Spinal cord (tissue), 10 donors: ENCODE measurements at places on chromosomes 12 and 14.
A peak's percentile ranks its signal among the peaks of the same experiment; 100 is the strongest.

- DNase-seq, result no peak
Observed at GRCh38 chr14:80428171-80428570, 216.9 kb upstream of the DIO2 start.

DNA sequence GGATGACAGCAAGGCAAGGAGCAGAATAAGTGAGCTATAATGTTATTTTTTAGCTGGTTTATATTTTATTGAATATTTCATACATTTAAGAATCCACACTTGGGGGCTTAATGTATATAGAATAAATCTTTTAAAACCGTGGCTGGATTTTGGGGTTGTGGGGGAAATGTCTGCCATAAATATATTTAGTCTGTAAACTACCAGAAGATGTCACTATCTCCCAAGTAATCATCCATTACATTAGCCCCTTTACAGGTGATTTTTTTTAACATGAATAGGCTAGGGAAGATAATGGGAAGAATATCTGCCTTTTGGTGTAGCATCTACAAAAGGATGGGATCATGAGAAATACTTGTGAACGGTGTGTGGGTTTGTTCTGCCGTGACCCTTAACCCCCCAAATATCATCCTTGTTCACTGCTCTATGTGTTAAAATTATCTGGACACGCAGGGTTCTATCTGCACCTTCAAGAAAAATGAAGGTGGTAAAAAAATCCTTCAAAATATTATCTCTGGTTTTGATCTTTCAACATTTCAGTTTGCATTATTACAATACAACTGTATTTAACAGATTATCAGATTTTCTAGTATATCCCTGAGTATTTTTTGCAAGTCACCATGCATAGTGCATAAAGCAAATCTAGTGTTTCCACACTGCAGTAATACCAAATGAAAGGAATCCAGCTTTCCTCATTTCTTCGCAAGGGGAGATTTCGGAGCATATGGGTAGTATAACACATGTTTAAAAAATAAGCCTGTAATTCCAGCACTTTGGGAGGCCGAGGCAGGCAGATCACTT, 8.0 kb upstream of the SLC17A8 start:
- peak; percentile 71 for DNase-seq

DNA sequence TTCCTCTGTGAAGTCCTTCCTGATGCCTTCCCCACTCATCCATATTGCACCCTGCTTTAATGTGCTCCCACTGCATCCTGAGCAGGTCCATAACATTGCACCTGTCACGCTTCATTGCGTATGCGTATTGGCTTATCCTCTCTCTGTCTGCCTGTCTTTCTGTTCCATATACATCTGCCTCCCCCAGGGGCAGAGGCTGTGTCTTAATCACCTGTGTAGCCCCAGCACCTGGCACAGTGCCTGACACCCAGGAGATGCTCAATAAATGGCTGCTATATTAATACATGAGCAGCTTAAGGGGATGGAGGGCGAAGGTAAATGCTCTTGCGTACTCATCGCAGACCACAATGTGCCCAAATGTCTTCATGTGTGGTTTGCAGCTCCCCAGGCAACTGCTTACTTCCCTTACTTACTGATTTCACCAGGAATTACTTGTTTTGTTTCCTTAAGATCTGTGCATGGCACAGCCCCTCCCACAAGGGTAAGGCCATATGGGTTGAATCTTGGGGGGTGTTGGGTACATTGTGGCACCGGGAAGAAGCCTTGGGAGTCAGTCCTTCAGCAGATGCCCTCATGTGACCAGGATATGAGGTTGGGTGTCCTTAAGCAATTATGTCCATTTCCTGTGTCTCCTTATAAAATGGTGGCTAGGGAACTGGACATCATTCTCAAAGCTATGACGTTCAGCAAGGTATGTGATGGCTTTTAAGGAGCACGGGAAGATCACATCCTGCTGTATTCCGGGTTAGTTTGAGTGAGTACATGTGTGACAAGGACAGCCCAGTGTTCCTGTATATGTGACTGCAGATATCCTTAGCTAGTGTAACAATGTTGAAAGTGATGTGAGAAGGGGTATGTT, 848 bp upstream of the CPNE6 start:
- DNase-seq, result no peak

GRCh38 chr14:52020866-52021717, 31.7 kb downstream of the RTRAF start:
- DNase-seq, result no peak

DNA sequence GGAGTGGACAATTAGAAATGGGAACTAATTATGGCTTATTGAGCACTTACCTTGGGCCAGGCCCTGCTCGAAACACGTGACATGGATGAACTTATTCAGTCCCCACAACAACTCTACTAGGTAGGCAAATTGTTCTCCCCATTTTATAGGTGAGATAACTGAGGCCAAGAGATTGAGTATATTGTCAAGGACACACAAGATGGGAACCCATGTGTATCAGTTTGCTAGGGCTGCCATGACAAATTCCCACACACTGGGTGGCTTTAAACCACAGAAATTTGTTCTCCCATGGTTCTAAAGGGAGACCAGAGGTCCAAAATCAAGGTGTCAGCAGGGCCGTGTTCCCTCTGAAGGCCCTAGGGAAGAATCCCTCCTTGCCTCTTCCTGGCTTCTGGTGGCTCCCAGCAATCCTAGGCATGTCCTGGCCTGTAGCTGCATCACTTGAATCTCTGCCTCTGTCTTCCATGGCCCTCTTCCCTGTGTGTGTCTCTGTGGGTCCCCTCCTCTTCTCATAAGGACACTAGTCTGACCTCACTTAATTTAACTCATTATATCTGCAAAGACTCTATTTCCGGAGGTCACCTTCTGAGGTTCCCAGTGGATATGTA, 128.8 kb downstream of the CHST11 start:
- no peak for DNase-seq

DNA sequence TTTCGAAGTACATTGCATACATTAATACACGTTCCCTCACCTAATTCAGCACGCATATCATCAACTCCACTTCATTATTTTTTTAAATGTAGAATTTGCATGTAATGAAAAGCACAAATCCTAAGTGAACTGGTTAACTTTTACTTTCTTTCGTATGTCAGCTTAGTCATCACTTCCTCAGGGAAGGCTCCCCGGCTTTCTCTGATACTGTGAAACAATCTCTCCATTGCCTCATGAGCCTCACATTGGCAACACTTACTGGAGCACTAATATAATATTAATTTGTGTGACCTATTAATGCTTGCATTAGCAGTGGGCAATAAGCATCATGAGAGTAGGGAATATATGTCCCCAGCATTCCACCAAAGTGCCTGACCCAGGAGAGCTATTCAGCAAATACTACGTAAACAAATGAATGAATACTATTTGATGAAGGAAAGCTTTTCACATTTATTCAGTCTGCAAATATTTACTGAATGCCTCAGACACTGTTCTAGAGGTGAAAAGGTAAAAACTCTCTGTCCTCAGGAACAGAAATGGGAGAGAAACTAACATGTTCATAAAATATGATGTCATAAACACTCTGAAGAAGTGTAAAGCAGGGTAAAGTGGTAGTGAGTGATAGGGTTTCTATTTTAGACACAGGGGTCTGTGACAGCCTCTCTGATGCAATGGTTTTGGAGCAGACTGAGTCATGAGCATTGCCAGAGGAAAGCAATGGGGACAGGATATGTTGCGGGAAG, 327.5 kb upstream of the DIO2 start:
- DNase-seq, result no peak

DNA sequence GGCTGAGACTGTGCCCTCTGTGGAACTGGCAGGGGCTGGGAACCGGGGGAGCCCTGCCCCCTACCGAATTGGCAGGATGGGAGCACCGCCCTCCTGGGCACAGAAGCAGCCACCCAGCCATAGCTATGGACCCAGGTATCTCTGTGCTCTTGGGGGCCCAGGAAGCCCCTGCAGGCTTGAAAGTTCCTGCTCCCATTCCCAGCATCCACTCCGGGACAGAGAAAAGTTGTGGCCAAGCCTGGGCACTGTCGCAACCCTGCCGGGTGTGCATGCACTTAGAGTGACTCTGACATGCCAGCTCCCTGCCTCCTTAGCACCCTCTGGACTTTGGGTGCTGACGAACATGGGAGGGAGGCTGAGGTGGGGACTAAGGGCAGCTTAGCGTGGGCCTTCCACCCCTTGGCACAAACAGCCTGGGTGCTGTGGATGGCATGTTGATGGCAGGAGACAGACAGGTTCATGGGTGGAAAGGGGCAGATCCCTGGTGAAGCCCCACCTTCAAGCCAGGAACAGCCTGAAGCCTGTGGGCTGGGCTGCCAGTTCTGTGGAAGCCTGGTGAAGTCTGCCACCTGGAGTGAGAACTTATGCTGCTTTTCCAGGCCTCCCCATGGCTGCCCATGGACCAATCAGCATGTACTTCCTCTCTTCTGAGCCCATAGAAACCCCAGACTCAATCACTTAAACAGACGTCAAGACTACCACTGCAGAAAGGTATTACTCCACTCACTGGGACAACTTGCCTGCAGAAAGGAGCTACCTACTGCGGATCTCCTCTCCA, 279.0 kb downstream of the ATXN7L3B start:
- no peak for DNase-seq

GRCh38 chr14:98298481-98299244, 973.3 kb downstream of the BCL11B start:
- DNase-seq, result no peak

DNA sequence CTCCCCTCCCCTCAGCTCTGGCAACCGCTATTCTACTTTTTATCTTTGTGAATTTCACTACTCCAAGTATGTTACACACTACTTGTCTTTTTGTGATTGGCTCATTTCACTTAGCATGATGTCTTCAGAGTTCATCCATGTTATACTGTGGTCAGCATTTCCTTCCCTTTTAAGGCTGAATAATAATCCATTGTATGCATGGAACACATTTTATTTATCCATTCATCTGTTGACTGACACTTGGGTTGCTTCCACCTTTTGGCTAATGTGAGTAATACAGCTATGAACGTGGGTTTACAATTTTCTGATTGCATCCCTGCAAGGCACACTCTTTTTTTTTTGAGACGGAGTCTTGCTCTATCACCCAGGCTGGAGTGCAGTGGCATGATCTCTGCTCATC, 53.0 kb upstream of the FUT8 start:
- DNase-seq, result no peak

DNA sequence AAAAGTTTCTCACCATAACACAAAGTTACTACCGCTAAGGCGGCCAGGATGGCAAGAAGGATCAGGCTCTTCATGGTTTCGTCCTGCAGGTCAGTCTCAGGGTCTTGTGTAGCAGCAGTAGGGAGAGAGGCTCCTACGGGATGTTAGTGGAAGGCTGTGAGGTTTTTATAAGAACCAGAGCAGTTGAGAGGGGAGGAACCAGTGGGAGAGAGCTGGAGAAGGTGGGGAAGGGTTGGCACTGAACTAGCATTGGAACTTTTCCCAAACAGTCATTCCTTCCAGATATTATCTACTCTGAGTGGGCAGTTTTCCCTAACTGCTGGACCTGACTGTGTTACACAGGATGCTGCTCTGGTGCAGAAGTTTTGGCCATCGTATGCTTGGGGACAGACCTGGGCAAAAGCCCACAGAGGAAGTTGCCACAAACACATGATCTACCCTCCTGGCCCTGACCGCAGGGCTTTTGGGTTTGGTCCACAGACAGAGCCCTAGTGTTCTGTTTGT, at the start of gene MGP:
Gene MGP, minus strand, starts transcription at position 137 of the 504 bp plus-strand sequence. Its CDS starts 63 bp downstream, at position 74.
- peak; percentile 71 for DNase-seq

GRCh38 chr14:32934881-32935633, 3.6 kb upstream of the NPAS3 start:
- DNase-seq, result peak; percentile 62
